OCI-M1 (cell line): ENCODE measurements at places on chromosomes 11 and 22.

- peak; percentile 99 for DNase-seq
Measured at GRCh38 chr11:86151174-86152005, 82.5 kb upstream of the PICALM start.

DNA sequence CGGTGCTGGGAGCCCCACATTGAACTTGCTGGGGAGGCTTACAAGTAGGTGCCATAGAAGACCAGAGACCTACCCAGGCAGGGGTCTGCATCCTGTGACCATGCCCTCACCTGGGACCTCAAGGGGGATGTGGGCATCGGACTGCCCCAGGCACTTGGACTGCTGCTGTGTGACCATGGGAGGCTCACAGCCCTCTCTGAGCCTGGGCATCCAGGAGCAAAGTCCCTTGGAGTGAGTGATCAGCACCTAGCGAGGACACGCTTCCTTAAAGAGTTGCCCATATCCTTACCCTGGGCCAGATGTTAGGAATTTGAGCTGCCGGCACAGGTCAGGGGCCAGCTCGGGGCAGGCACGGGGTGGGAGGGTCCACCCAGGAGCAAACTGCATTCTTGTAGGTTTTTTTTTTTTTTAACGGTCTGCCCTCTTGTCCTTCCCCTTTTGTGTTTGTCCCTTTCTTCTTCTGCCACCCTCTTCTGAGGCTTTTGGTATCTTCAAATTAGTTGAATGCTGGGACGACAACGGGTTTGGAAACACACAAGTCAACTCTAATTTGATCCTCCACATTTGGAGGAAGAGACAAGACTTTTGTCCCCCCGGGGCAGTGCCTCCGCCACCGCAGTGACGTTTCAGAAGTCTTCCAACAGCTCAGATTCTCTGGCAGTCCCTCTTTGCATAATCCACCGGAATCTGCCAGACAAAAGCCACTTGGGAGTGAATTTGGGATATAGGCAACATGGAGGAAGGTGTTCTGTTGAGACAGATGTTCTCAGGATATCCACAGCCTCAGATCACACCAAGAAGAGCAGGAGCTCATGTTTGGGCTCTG lies 46.1 kb upstream of the LINC01488 start:
- peak; percentile 69 for DNase-seq

DNA sequence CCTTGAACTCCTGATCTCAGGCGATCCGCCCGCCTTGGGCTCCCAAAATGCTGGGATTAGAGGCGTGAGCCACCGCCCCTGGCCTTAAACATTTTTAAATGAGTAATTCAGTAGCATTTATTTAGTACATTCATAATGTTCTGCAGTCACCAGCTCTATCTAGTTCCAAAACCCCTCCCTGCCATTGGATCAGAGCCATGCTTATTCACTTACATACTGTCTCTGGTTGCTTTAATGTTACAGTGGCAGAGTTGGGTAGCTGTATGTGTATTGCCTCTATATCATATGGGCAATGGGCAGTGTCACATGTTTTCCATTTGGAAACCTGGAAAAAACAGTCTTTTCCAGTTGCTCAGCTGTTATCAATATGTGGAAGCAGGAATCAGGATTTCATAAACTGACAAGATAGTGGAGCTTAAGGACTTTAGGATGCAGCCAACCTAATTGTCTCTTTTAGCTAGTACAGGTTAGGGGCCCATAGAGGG lies 10.5 kb downstream of the COA4 start:
- no peak for DNase-seq

GRCh38 chr11:16359369-16359768 lies 3.0 kb upstream of the SOX6 start:
- DNase-seq, result no peak

GRCh38 chr11:120996973-120997372 lies 26.9 kb upstream of the TBCEL start:
- no peak for DNase-seq

DNA sequence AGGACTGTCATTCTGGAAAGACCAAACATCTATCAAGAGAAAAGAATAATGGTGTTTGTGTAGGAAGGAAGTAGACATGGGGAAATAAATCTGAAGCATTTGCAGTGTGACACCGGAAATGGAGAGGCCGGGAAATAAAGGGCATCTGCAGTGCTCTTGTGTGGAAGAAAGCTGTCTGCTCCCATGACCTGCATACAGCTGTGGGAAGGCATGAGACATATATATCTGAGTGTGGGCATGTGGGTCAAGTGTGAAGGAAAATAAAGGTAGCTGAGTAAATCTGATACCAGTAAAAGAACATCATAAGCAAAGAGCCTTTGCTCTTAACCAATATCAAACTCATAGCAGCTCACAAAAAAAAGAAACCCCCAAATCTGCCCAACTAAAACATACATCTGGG lies 72.1 kb upstream of the OR5AK2 start:
- no peak for DNase-seq

DNA sequence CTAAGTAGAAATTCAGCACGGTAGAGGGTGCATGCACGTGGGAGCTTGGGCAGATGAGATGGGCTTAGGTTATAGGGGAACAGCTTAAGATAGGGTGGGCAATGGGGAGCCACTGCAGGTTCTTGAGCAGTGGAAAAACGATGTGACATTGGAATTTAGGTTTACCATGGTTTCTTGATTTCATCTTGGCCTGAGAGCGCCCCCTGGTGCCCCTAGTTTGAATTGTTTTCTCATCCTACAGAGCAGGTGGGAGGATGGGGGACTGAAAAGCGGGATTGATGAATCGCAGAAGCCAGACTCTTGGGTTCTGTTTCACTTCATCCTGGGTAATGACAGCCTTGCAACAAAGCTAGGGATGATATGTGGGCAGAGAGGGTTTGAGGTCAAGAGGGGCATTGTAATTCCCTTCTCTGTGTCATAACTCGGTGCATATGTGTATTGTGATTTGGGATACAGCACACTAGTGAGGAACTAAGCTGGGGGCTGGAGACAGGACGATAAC lies 6.7 kb upstream of the MCAM start:
- peak; percentile 85 for DNase-seq

- DNase-seq, result no peak
Measured at GRCh38 chr22:45154383-45154782, 9.3 kb upstream of the NUP50 start.

DNA sequence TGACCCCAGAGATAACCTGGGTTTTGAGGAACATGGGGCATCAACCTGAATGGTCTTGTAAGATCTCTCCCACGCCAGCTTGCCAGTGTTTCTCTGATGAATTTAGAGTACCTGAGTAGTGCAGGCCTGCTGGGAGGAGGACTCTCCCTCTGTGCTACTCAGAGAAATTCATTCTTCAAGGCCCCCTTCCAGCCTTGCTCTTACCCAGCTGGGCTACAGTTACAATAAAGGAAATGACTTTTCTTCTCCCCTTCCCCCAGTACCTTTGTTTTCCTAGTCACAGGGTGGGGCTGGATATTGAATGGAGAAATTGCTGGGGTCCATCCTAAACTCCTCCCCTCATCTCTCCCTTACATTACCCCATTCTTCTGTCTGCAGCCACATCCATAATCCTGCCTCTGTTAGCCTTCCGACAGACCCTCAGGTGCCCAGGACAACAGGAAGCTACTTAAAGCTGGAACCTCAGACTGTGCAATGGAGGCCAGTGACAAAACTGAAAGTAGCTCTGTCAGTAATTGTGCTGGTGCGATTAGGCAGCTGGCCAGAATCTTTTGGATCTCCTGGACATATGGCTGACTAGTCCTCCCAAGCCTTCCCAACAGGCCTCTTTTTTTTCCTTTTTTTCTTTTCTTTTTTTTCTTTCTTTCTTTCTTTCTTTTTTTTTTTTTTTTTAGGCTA lies 17.4 kb downstream of the LIMK2 start:
- DNase-seq, result peak; percentile 85

DNA sequence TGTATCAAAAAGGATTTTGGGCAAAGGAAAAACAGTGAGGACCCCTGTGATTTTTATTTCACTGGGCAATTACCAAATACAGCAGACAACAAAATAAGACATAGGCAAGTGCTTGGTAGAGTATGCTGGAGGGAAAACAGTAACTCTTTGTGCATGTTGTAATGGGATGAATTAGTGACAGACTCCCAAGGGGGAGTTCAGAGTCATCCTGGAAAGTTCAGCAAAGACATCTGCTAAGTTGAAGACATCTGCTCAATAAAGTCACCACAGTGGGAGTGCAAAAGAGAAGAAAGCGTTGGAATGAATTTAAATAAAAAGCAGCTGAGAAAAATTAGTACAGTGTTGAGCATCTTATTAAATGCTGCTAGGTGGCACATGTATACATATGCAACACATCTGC lies 378.8 kb upstream of the ISX start:
- no peak for DNase-seq

DNA sequence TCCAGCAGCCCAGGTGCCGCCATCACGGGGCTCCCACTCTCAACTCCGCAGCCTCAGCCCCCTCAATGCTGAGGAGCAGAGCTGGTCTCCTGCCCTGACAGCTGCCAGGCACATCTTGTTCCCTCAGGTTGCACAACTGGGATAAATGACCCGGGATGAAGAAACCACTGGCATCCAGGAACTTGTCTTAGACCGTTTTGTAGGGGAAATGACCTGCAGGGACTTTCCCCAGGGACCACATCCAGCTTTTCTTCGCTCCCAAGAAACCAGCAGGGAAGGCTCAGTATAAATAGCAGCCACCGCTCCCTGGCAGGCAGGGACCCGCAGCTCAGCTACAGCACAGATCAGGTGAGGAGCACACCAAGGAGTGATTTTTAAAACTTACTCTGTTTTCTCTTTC lies at the start of gene SAA1:
TSS of gene SAA1 (plus strand) at position 316 of the 400 bp plus-strand sequence. CDS start 624 bp downstream, outside the sequence.
- no peak for DNase-seq

GRCh38 chr11:32705309-32706033 lies 89.0 kb downstream of the CCDC73 start:
- DNase-seq, result no peak

GRCh38 chr11:34262531-34263081 lies 95.2 kb downstream of the ABTB2 start:
- DNase-seq, result no peak

DNA sequence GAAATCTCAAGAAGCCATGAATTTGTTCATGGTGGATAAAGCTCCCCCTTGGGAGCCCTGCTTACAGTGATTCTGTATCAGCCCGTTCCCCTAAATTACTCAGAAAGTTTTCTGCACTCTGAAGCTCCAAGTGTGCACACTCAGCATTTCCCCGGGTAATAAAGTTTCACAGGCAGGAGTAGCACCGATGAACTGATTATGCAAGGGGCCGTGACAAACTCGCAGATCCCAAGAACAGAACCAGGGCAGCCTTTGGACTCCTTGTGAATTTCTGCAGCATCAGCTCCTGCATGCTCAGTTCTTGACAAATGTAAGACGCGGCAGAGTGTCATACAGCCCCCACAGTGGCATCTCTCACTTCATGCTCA lies 73.5 kb downstream of the COMMD9 start:
- no peak for DNase-seq

DNA sequence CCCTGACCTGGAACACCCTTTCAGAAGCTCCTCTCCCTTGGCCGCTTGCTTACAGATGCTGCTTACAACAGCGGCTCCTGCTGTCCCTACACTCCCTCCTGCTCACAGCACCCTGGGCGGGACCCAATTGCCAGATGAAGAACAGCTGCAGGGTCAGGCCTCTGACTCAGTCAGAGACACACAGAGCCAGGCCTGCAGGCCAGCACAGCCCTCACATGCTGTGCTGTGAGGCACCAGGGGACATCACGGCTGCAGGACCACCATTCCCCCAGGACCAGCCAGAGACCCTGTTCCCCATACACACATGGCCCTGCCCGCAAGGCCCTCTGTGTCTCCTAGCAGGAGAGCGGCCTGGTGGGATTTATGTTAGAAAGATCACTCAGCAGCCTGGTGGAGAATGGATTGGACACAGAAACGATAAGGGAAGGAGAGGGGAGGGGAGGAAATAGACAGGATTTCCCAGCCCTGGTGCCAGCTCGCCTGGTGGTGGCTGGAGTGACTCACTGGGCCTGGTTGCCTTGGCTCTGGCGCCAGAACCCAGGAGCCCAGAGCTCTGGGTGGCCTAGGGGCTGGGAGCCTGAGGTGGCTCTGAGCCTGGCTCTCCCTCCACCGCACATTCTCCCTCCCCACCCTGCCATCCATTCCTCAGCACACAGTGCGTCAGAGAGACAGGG lies 6.7 kb downstream of the CAPN5 start:
- no peak for DNase-seq

GRCh38 chr11:71946144-71946571 lies 17.3 kb downstream of the RNF121 start:
- DNase-seq, result peak; percentile 65

- no peak for DNase-seq
Measured at GRCh38 chr11:134537941-134538340, 125.9 kb upstream of the B3GAT1 start.

DNA sequence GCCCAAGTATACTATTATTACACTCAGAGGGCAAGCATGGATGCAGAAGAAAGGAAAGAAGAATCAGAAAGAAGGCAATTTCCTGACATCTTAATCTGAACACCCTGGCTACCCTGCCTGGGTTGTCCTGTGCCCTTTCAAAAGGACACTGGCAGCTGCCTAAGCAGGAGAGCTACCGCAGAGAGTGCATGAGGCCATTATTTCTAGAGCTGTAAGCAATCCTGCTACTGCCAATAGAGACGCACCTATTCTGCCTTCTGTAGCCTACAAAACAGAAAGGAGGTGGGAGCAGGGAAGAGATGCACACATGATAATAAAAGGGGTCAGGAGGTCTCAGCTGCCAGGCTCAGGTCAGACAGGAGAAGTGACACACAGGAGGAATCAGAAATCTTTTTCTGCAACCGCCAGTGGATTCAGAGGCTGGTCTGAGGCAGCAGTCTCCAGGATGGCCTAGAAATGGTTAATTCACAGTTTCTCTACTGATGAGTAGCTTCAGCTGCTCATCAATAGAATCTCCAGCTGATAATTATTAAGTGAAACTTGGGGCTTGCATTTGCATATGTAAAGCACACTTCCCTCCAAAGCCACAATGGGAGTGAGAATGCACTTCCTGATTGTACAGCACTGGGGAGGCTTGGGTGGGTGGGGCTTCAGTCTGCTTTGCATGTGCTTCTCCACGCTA lies 253.9 kb downstream of the LARGE1 start:
- no peak for DNase-seq

DNA sequence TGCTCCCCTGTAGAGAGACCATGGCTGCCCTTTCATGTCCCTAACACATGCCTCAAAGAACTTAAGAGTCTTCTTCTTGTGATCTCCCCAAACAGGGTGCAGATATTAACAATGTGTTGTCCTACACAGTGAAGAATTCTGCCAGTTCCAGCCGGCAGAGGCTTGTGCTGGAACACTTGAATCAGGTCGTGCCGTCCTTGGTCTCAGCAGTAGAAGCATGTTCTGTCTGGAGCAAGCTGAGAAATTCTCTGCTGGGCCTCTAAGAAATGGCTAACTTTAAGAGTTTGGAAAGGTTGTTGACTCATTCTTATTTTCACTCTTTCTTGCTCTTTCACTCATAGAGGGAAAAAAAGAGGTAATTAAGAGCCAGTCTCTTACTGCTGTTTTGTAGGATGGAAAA lies 71.1 kb upstream of the SLC25A18 start:
- no peak for DNase-seq
